ENCODE measurements at places on chromosomes 4 and X.

GRCh38 chr4:16802044-16802443, 96.4 kb downstream of the LDB2 start:
- DNase-seq, result no peak

- no peak for DNase-seq
Measured at GRCh38 chrX:124230655-124231450, 101.6 kb upstream of the TEX13D start.

GRCh38 chr4:89064848-89065247, 7.9 kb upstream of the FAM13A start:
- DNase-seq, result no peak

DNA sequence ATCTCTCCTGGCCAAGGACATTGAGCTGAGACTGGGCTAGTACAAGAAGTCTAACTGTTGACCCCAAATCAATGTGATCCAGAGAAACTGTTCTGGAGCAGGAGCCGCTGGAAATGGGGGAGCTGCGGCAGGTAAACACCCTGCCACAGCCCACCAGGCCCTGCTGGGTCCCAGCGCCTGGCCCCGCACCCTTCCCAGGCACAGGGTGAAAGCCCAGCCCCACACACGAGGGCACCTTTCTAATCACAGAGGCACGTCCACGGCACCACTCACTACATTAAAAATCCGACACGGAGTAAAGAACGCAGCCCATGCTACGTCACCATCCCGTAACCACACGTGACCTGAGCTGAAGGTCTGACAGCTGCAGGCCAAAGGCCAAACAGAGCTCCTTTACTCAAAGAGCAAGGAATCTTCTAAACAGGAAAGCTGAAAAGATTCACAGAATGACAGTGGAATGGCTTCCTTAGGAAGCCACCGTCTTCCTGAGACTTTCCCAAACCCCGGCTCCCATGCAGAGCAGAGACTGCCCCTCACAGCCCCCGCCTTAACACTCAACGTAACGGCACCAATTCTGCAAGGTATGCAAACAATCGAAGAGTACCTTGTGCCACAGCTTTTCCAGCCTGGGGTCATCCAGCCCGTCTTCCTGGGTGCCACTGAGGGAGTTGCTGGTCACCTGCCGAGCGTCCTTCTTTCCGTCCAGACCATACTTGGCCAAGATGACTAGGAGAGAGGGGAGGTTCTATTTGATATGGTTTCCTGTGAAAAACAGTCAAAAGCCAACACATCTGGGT, 12.6 kb downstream of the LRPAP1 start:
- DNase-seq, result no peak

DNA sequence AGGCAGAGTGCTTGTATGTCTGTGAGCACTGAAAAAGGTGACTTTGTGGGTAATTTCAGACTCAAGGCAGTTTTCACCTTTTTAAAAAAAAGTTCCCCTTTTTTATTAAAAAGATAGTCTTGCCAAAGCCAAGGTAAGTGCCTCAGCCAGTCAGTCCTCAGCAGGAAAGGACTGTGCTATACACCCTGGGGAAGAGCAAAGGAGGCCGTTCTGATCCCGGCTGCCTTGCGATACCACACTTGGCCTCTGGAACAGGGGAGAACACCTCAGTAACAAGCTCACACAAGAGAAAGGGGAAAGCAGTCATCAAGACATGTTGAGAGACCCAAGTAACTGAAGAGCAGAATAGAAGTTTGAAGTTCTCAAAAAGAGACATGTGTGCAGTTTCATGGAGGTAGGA, 541.7 kb downstream of the BCOR start:
- DNase-seq, result no peak

DNA sequence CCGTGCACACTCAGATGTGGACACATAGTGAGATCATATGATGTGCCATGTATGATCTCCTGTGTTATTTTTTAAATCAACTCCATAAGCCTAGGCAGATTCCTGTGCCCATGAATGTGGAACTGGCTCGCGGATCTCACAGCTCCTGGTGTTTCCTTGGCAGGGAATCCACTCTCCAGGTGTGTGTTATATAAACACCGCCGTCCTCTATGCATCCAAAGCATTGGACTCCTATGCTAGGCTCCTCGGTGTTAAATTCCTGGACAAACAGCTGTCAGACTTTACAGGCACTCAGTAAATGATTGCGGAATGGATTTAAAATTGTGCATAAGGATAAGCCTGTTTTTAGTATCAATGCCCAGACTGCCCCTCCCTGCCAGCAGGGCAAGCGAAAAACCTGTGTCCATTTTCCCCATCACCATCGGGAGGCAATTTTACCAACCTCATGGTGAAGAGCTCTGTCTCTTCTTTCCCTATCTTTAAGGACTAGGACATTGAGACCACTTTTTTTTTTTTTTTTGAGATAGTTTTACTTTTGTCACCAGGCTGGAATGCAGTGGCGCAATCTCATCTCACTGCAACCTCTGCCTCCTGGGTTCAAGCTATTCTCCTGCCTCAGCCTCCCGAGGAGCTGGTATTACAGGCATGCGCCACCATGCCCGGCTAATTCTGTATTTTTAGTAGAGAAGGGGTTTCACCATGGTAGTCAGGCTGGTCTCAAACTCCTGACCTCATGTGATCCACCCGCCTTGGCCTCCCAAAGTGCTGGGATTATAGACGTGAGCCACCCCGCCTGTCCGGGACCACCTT, 23.6 kb upstream of the GPR78 start:
- DNase-seq, result no peak

- no peak for DNase-seq
Measured at GRCh38 chr4:4788573-4788972, 70.9 kb upstream of the MSX1 start.

- no peak for DNase-seq
Measured at GRCh38 chr4:151147000-151147399, 47.6 kb downstream of the RPS3A start.

GRCh38 chr4:183229397-183229796, 90.7 kb downstream of the CLDN22 start:
- DNase-seq, result no peak

DNA sequence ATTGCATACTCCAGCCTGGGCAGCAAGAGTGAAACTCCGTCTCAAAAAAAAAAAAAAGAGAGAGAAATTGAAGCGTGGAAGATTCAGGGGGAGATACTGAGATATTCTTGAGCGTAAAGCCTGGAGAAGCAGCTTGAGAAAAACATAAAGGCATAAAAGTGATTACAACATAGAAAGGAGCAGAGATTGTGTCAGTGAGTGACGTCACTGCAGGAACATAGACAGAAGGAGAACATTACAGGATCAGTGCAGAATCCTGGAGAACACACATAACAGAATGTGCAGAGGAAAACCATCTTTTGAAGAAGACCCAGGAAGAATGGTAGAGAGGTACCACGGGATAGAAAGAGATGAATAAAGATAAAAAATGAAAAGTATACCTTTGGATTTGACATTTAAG, 147.0 kb downstream of the APBB2 start:
- no peak for DNase-seq

GRCh38 chr4:185283723-185284122, 74.3 kb downstream of the SNX25 start:
- no peak for DNase-seq

GRCh38 chrX:21565025-21565424, 93.1 kb downstream of the KLHL34 start:
- DNase-seq, result no peak

DNA sequence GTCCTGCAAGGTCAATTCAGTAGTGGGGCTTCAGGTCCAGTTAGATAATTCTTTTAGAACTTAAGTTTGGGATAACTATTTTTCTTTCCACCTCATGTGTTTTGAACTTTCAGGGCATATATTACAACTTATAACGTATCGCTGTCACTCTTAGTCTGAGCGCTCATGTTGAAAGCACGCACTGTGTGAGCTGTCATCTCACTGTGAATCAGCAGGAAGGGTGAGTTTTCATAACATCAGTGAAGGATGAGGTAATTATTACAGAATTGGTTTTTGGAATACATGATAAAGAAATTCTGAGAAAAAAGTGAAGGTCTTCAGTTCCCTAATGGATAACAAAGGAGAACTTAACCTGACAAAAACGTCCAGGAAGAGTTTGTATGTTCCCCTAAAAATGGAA, 45.1 kb upstream of the SLC4A4 start:
- no peak for DNase-seq

DNA sequence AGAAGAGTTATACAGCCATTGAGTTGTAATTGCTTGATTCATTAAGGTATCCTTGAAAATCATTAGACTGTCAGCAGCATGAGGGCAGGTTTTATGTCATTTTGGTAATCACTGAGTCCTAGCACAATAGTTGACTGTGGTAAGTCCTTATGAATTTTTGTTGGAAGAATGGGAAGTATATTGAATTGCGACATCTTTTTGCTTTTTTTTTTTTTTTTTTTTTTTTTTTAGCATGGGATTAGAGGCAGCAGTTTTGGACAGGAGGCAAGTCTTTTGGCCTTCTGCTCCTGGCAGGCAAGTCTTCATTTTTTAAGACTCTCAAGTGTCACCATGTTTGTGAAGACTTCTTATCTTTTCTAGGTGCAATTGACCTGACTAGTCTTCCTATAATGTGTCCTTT, 29.7 kb downstream of the PRRG1 start:
- DNase-seq, result no peak

DNA sequence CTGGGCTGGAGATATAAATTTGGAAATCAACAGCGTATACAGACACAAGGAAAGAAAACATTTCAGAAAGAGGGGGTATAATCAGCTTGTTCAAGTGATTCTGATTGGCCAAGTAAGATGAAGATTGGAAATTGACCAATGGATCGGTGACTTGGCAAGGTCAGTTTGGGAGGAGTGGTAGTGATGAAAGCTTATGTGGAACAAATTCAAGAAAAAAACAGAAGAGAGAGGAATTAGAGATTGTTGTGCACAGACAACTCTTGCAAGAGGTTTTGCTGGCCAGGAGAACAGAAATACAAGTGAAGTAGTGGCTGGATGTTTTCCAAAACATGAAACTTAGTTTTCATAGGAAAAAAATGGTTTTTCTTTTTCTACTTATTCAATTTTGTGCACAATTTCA, 16.3 kb downstream of the CD38 start:
- no peak for DNase-seq

DNA sequence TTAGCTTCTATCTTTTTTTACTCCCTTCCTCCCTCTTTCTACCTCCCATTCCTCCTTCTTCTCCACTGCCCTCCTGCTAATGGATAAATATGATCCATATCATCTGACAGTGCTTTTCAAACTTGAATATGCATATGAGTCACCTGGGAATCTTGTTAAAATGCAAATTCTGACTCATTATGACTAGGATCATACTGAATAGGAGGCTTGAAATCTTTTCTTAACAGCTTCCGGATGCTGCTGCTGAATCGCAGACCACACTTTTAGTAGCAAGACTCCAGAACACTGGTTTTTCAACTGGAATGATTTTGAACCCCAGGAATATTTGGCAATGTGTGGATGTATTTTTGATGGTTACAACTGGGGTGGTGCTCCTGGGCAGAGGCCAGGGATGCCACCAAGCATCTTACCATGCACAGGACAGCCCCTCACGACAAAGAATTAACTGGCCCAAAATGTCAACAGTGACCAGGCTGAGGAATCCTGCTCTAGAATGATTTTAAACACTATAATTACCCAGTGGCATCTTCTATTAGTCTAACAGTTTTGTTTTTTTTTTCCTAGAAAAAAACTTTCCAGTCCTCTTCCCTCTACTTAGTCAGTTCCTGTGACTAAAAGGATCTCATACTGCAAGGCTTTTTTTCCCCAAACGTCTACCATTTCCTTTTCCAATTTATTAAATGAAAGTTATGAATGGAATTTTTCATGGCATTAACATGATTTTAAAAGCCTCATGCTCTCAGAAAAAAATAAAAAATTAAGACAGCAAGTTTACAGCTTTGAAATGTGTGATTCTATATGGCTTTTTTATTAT, 10.6 kb upstream of the PYURF start:
- DNase-seq, result no peak

GRCh38 chrX:50942471-50942870, 31.9 kb downstream of the BMP15 start:
- no peak for DNase-seq

DNA sequence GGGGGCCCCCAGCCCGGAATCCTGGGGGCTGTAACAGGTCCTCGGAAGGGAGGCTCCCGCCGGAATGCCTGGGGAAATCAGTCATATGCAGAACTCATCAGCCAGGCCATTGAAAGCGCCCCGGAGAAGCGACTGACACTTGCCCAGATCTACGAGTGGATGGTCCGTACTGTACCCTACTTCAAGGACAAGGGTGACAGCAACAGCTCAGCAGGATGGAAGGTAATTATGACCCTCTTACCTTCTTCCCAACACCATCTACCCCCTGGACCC, 1.0 kb downstream of the FOXO4 start:
- DNase-seq, result no peak

GRCh38 chr4:145521282-145521681, 39.6 kb downstream of the SMAD1 start:
- DNase-seq, result no peak

GRCh38 chr4:147879676-147880075, 147.8 kb downstream of the ARHGAP10 start:
- DNase-seq, result no peak

DNA sequence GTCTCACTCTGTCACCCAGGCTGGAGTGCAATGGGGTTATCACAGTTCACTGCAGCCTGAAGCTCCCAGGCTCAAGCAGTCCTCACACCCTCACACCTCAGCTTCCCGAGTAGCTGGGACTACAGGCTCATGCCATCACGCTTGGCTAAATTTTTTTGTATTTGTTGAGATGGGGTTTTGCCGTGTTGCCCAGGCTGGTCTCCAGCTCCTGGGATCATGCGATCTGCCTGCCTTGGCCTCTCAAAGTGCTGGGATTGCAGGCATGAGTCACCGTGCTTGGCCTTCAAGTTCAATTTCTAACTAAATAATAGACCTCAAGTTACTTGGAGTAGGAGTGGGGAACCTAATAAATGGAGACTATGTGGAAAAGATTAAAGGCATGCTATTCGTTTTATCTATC, 48.9 kb downstream of the MND1 start:
- no peak for DNase-seq

GRCh38 chrX:134469486-134469885, 9.5 kb downstream of the HPRT1 start:
- no peak for DNase-seq

GRCh38 chrX:123854329-123854728, 5.5 kb upstream of the XIAP start:
- DNase-seq, result no peak

- DNase-seq, result no peak
Measured at GRCh38 chr4:83860200-83860599, 324.3 kb downstream of the GPAT3 start.

DNA sequence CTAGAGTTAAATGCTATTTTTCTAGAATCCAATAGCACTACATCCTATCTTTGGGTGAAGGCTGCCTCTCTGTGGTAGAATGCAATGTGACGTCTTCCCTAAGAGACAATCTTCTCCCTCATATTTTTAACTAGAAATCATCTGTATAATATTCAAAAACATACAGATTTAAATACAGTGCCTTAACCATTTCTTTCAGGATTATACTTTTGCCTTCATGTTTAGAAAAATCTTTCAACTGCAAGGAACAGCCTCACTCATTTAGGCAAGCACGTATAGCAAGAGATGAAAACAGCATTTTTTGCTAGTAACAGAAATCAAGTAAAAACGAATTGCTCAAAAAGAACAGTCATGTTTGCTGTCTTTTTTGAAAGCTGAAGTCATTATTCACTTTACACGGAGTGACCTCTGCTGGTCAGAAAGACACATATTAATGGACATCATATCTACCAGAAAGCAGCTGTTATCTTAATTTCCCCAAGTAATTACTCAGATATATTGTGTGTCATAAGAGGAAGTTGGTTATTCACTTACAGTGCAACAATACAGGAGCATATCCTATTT, 422.3 kb downstream of the STPG2 start:
- no peak for DNase-seq
